ENCODE measurements at places on chromosomes 3 and 15. TPM values are rescaled to one million over a fixed set of nuclear protein-coding genes. Genes with fewer than 3 reads are reported as not detected.

DNA sequence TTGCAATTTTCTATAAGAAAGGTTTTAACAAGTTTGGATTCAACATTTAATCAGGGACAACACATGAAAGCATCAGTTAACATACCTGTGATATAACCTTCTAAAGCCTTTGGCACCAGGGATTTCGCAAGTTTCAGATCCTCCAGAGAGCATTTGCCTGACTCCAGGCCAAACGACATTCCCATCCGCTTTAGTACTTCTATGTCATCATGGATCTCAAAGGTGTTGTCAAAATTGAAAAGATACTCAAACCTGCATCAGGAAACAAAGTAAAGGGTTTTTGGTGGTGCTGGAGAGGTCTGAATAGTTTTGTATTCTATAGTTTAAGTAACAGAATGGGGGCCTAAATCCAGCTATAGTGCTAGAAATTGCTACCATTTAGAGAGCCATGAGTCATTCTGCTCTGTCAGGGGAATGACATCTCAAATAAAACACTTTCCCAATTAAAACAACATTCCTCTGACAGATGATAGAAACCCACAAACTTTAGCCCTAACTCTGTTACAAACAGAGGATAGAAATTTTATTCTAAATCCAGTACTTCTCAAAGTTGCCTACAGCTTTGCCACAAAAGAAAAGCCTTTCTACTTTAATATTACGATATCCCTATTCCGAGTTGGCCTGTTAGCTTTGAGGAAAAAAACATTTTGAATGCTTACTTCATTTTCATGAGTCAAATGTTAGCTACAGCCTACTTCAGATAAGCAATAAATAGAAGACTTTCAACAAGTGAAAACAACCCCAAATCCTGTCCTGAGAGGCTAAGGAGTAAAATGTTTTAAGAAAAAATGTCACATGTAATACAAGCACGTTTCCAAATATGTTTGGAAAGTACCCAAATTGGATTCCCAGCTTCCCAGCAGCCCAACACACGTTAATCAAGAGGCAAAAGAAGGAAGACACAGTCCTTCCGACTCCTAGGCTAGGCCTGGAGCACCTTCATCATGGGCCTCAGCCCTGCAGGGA is 83.4 kb downstream of the ATP1B3 start:
- peak; percentile 63 for DNase-seq

DNA sequence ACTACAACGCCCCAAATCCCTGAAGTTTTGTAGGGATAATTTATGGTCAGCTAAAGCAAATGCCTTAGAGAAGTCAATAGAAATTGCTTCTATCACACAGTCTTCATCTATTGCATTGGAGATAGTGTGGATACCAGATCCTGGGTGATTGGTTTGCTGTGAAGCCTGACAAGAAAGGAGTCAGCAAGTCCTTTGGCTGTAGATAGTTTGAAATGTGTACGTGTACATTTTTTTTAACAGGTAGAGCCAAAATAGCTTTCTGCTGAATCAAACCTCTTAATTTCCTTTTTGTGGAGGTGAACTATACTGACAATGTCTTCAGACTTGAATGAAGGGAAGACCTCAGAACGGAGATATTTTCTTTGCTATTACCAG is 312.3 kb downstream of the ZBBX start:
- DNase-seq: no peak

- DNase-seq: no peak
Observed at GRCh38 chr15:59245559-59245958, 38.9 kb downstream of the LDHAL6B start.

- DNase-seq: no peak
Observed at GRCh38 chr3:110858549-110858948, 213.1 kb upstream of the NECTIN3 start.

- DNase-seq: no peak
Observed at GRCh38 chr15:25060996-25061620, 106.3 kb downstream of the SNRPN start.

GRCh38 chr3:172647080-172647479 is 63.8 kb downstream of the NCEH1 start:
- no peak for DNase-seq

DNA sequence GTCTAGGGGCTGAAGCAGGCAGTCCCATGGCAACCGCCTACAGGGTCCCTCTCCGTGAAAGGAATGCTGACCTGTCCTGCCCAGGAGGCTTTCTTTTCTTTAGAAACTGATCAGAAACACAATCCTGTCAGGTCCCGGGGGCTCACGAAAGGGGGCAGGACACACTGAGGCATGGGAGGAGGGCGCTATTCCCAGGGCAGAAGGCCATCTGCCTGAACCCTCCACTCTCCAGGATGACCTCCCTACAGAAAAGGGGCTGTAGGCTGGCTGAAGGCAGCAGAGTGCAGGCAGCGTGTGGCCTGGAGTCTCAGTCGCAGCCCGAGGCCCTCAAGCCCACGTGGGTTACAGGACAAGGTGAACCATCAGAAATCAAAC is 18.4 kb upstream of the LRRK1 start:
- no peak for DNase-seq

DNA sequence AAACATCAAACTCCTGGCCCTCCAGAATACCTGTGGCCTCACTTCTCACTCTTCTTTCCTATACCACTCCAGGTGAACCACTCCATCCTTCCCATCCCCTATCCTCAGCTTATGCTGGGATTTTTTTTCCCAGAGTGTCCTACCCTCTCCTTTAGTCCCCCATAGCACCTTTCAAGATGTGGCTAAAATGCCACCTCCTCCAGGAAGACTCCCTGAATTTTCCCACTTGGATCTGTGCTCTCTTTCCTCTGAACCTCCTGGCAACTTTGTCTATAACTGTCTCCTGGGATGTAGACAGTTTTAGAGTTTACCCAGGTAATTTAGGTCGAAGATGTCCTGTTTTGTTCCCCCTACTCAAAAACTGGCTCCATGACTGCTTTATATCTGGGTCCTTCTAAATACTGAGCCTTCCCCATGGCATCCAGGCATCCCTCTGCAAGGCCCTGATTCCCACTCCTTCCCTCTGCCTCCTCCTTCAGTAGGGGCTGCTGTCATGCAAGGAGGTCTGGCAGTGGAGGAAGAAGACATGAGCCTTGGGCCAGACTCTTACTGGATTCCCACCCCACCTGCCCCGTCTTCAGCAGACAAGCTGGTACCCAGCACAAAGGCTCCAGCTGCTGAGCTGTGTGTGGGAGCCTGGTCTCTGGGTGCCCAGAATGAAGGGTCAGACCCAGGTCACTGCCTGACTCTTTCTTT is 161.5 kb downstream of the SMAD6 start:
- no peak for DNase-seq

DNA sequence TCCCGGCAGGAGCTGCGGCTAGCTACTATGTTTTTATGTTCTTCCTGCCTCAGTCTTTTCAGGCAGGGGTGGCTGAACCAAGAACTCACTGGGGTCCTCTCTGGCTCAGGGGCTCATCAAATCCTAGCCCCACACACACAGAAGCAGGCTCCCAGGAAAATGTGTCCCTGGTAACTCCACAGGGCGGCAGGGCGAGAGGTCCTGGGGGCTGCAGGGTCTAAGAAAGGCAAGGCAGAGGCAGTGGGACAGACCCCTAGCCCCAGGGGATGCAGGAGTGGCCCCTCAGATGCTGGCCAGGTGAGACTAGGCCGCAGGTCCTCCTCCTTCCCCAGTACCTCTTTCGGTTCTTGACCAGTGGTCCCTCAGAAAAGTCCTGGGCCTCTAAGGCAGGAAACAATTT is 48.9 kb downstream of the PTH1R start:
- DNase-seq: no peak

- DNase-seq: no peak
Observed at GRCh38 chr15:93107646-93108045, 18.6 kb upstream of the RGMA start.

DNA sequence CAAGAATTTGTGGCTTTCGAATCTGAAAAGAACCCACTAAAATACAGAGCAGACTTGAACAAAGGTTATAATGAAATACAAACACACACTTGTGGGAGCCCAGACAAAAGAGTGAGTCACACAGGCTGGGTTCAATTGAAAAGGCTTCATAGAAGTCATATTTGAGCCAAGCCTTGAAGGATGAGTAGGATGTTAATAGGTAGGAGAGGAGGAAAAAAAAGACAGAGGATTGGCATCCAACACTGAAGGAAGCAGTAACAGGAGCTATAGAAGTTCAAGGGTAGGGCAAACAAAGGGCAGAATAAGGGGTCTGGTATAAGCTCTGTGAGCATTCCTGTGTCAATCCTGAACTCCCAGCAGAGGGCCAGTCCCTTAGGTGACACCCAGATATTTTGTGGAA is 325.4 kb downstream of the FOXP1 start:
- DNase-seq: no peak

DNA sequence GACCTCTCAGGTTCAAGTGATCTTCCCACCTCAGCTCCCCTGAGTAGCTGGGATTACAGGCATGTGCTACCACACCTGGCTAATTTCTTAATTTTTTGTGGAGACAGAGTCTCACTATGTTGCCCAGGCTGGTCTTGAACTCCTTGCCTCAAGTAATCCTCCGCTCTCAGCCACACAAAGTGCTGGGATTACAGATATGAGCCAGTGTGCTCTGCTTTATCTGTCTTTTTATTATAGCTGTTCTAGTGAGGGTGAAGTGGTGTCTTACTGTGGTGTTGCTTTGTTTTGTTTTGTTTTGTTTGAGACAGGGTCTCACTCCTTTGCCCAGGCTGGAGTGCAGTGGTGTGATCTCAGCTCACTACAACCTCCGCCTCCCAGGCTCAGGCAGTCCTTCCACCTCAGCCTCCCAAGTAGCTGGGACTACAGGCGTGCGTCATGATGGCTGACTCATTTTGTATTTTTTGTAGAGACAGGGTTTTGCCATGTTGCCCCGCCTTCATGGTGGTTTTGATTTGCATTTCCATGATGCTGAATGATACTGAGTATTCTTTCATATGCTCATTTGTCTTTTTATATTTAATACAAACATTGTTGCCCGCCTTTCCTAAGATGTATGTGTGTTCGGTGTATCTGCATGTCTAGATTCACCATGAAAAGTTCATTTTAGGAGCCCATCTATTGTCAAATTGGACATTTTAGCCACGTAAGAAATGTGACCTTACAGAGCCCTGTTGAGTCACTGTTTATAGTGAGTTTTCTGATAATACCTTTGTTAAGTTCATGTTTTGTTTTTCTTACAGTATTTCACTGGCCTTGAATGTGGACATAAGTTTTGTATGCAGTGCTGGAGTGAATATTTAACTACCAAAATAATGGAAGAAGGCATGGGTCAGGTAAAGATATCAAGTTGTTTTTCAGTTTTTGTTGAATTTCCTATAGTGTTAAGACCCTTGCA is 80.6 kb downstream of the ARIH1 start:
- no peak for DNase-seq

The WDR93 gene
- 1.7 TPM for total RNA-seq

The POPDC2 gene
- 9.4 TPM for total RNA-seq

All from umbilical cord (tissue), 2 donors.